Vagina (tissue), 2 donors: ENCODE measurements at places on chromosomes 2 and 18.

DNA sequence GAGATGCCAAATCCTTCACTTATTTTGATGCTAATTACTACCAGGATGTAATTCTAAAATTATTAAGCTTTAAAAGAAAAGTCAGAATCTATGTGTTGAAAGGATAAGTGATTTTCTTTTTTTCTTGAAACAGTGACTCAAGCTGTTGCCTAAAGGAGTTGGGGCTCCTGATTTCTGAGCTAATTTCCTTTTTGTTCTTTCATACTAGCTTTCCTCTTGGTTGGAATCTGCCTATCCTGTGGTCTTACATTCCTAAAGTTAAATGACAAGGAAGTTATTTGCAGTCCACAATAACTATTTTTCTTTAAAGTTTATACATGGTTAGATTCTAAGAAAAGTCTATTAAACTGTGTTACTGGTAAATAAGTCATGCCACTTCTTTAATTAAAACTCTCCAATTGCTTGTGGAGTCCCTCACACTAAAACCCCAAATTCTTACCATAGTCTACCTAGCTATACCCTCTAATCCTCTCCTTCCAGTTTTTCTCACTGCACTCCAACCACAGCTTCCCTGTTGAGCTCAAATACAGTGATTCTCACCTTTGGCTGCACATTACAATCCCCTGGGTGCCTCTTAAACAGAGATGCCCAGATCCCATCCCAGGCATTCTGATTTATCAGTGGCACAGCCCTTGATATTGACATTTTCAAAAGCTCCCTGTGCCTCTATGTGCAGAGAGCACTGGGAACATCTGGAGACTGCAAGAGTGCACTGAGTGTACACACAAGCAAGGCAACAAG lies 63.3 kb upstream of the EFEMP1 start:
- no peak for DNase-seq

DNA sequence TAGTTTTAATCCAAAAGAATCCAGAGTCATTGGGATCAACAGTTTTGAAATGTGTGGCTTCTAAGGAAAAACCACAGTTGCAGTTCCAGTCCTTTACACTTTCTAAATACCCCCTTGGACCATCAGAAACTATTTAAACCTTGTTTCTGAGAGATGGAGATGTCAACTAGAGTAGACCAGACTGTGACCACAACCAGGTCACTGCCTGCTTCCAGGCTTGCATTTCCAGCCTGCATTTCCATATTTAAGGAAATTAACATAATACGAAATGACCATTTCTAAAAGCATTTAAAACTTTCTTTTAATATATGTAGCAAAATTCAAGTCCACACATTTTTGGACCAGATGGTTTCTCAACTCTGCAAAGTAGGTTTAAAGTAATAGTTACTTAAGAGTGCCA lies 38.4 kb downstream of the ADD2 start:
- no peak for DNase-seq

- DNase-seq = no peak
Measured at GRCh38 chr2:207926133-207926988, 99.0 kb downstream of the PLEKHM3 start.

DNA sequence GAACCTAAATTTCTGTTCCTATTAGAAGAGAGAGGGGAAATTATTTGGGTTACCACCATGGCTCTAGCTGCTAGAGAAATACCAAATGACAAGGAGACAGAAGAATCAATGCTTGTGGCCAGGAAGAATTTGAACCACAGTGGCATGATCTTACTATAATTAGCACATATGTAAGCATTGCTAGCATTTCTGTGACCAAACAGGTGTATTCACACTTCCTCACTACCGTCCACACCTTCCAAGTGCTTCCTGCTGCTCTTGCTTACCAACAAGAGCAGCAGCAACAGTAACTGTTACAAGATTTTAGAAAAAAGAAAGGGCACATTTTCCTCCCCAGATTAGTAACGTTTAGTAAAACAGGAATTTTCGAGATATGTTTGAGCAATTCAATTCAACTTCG lies 60.5 kb downstream of the CDH7 start:
- no peak for DNase-seq

DNA sequence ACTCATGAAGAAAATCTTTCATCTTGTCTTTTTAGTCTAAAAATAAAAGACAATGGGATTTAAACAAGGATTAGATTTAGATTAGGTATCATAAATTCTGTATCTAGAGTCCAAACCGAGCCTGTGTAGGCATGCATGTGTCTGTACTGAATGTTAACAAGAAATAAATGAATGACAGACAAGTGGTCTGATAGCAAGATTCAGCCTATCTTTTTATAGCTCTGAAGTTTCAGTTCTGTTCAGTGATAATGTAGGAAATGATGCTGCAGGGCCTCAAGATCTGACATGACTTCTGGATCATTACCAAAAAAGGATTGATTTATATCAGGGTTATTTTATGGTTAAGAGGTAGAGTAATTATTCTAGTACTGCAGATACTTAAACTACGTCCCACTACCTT lies 137.0 kb upstream of the ATP5MC3 start:
- no peak for DNase-seq
